K562 (cell line): ENCODE measurements at places on chromosomes 16 and 17. TPM values are rescaled to one million over a fixed set of nuclear protein-coding genes. Genes with fewer than 3 reads are reported as not detected.

STXBP4 gene
- 12.7 and 19.2 TPM in 2 replicates for polyA plus RNA-seq

GRCh38 chr17:57401556-57402488 lies 145.5 kb downstream of the MSI2 start:
- DNase-seq, result no peak

DNA sequence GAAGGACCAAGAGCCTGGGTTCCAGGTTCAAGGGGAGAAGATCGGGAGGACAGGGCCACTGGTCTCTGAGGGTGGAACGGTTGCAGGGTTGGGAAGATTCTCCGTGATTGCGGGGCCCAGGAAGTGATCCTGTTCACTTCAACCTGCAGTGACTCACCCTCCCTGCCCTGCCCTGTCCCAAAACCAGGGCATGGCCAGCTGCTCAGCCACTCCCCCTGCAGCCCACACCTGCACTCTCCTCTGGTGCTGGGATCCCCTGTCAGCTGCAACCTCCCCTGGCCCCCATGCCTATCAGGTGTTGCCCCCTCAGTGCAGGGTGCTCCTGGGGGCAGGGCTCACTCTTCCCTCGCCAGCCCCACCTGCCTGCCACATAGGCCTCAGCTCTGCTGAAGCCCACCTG lies 1.1 kb downstream of the RUNDC3A start:
- no peak for DNase-seq

KIF18B gene
- polyA plus RNA-seq, result 32.2 and 42.7 TPM in 2 replicates

ZNF18 gene
- 2.4 and 2.7 TPM in 2 replicates for polyA plus RNA-seq

GRCh38 chr17:80855196-80855947 lies 136.3 kb upstream of the CHMP6 start:
- DNase-seq, result no peak

KRTAP3-1 gene
- not detected in 2 replicates for polyA plus RNA-seq

- peak; percentile 74 for DNase-seq
These were observed 10.0 kb downstream of the GPR179 start for GRCh38 chr17:38333635-38334295.

DNA sequence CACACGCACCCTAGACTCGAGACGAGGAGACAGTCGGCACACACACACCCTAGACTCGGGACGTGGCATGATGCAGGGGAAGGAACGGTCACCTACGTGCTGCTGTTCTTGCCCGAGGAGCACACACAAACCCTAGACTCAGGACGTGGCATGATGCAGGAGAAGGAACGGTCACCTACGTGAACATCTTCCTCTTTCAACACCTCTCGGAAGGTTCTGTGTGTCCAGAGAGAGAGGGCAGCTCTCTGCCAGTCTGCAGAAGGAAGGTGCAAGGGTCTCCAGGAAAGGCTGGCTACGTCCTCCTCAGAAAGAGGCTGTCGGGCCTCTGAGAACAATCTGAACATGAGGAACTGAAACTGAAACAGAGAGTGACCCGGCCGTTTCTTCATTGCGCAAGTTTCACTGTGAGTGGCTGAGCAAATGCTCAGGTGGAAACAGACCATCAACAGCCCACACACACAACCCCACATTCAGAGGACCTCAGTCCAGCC lies 43.4 kb downstream of the ZNF276 start:
- DNase-seq, result no peak

NPLOC4 gene
- polyA plus RNA-seq, result 64.5 and 78.1 TPM in 2 replicates

- no peak for DNase-seq
These were observed 1738.2 kb downstream of the TP53TG3F start for GRCh38 chr16:35197656-35198055.
